ENCODE measurements at places on chromosomes 6 and 20.
A peak's percentile ranks its signal among the peaks of the same experiment; 100 is the strongest.

- DNase-seq, result peak; percentile 59
Observed at GRCh38 chr20:62922451-62922921, 3.8 kb downstream of the DIDO1 start.

DNA sequence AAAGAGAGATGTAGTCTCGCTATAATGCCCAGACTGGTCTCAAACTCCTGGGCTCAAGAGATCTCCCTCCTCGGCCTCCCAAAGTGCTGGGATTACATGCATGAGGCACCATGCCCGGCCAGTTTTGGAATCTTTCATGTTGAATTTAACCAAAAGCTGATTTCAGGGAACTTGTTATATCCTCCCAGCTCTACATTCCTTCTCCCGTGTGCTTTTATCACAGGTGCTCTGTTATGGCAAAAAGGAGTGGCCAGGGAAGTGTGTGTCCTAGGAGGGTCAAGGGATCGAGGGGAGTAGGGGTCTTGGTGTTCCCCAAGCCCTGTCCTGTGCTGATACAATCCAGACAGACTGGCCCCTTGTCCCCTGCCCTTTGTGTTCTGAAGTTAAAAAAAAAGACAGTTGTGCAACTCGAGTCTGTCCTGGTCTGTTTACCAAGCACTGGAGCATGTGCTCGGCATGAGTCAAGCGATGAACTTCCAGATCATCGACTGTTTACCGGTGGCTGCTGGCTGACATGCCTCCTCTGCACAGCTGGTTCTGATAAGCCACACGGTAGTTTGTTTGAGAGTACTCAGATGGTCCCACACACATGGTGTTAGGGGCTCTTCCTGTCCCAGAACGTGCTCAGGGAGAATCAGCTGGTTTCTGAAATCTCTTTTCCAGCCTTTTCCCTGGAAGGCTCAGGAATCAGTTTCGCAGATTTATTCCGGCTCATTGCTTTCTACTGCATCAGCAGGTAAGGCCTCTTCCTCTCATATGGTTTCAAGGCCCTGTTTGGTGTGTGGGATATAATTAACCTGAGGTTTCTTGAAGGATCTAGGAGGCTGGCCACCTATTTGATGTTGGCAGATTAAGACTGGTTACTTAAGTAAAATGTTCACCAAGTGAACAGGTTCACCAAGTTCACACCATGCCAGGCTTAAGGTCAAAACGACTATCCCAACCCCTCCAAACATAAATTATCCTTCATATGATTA, 52.6 kb upstream of the NAA20 start:
- DNase-seq, result no peak

- DNase-seq, result no peak
Observed at GRCh38 chr20:1537731-1538058, 19.8 kb downstream of the SIRPD start.

GRCh38 chr20:6714279-6714711, 53.2 kb upstream of the BMP2 start:
- DNase-seq, result no peak

DNA sequence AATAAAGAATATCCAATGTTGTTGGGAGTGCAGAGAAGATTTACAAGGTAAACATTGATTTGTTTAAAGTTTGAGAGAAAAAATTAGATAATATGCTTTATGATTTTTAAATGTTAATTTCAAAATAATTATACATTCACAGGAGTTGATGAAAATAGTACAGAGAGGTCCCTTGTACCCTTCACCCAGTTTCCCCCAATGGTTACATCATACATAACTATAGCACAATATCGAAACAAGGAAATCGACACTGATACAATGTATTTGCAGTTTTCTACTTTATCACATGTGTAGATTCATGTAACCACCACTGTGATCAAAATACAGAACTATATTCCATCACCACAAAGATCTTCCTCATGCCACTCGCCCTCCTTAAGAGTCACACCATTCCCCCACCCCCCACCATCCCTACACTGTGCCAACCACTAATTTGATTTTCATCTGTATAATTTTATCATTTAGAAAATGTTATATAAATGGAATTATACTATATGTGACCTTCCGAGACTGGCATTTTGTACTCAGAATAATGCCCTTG, 11.7 kb upstream of the HLA-DRA start:
- DNase-seq, result no peak

- DNase-seq, result no peak
Observed at GRCh38 chr6:15132854-15133670, 112.8 kb upstream of the JARID2 start.

- DNase-seq, result no peak
Observed at GRCh38 chr6:33576668-33577067, 3.4 kb downstream of the BAK1 start.

DNA sequence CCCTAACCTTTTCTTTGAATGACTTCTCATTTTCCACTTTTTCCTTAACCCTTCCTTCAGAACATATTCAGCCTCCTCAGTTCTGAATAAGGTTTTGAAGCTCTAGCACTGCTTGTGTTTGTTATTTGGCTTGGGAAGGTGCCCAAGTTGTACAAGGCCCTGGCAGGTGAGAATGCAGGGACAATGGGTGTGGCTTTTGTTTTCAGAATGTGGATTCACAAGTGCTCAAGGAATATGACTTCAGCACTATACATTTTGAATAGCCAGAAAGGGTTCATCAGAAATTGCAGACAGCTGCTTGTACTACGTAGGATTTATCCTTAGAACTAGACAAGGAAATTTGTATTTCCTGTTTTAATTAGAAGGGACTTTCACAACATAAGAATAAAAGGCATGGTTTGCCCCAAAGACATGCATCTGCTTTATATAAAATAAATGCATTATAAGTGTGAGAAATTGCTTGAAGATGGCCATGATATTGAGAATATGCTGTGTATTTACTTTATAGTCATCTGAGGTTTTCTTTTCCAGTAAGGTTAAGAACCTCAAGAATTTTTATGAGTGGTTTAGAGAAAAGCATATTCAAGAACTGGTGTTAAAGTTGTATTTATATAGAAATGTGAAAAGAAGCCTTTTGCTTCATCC, 29.3 kb upstream of the PRDM1 start:
- DNase-seq, result no peak

DNA sequence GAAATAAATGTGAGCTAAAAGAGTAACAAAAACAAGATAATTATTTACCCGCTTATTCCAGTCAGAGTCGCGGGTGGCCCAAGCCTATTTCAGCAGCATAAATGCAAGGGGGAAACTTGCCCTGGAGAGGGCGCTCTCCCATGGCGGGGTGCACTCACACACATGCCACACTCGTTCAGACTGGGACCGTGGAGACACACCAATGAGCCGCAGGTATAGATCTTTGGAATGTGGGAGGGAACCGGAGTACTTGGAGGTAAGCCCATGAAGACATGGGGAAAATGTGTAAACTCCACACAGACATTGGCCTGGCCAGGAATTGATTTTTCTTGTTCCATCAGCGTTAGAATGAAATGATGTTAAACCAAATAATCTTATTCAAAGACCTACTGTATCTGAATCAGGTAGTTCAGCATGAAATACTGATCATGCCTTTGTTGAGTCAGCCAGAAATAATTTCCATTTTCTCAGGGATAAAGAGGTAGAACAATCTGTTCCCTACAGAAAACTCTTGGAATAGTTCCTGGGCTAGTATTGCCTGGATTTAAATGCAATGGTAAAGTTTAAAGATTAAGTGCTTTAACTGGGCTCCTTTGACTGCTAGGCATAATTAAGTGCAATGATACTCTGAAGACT, 191.5 kb downstream of the MCHR2 start:
- no peak for DNase-seq

DNA sequence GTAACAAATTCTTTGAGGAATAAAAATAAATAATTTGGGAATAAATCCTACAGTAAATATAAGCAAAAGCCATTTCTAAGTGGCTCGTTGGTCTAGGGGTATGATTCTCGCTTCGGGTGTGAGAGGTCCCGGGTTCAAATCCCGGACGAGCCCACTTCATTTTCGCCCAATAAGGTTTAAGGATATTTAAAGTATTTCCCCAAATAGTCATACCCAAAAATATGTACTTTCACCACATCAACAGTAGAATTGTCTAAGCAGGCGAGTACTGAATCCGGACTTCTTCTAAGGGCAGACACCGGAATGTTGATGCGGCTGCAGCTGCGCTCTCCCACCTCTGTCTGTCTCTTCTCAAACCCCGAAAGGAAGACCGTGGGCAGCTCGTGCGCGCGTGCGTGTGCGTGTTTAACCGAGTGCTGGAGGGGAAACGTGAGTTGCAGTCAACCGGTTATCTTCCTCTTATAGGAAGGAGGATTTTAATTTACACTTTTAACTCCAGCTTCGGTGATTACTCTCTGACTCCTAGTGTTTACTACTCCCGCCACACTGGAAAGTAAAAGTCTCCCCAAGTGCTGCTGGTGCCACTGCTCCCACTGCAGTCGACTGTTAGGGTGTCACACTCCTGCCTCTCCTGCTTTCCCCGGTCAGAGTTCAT, 155.7 kb upstream of the PRSS16 start:
- no peak for DNase-seq

GRCh38 chr6:37011656-37012378, 6.4 kb downstream of the FGD2 start:
- DNase-seq, result no peak

DNA sequence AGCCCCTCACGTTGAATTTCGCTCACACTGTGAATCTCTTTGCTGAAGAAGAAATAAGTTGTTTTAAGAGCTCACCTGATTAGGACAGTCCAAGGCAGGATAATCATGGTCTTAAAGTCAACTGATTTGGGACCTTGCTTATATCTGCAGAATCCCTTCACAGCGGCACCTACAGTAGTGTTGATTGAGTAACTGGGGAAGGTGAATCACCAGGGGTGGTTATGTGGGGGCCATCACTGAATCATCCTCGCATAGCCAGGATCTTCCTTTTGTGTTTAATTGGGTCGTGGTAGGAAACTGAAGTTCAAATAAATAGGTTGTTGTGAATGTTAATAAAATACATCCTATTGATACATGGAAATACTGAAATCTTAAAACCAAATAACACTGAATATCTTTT, 20.2 kb upstream of the MICA start:
- no peak for DNase-seq

GRCh38 chr6:128118401-128118800, 217.5 kb upstream of the THEMIS start:
- no peak for DNase-seq

DNA sequence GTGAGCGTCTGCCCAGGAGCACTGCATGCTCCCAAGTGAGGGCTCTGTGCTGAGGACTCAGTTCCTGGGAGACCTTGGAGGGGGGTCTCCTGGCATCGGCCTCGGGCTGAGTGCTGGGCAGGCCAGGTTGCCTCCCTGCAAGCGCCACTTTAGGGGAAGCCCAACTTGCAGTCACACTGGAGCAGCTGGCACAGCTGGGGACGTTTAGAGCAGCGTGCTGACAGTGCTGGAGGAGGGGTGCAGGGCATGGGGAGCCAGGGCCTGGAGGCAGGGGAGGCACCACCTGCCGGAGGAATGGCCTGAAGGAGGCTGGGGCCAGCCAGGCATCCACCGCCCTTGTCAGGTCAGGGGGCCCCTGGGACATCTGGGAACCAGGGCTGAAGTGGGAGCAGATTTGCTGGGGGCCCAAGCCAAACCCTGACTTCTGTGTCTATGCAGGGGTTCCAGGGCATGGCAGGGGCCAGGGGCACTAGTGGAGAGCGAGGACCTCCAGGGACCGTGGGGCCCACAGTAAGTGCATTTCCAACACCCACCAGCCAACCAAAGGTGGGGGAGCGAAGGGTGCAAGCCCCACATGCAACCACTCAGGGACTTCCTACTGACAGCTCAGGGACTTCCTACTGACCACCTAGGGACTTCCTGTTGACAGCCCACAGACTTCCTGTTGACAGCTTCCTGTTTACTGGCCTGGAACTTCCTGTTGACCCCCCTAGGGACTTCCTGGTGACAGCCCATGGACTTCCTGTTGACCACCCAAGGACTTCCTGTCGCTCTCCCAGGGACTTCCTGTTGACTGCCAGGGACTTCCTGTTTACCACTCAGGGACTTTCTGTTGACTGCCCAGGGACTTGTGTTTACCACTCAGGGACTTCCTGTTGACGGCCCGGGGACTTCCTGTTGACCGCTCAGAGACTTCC, 33.6 kb downstream of the COL20A1 start:
- DNase-seq, result no peak

- DNase-seq, result no peak
Observed at GRCh38 chr20:50450493-50450826, 59.7 kb upstream of the PTPN1 start.

DNA sequence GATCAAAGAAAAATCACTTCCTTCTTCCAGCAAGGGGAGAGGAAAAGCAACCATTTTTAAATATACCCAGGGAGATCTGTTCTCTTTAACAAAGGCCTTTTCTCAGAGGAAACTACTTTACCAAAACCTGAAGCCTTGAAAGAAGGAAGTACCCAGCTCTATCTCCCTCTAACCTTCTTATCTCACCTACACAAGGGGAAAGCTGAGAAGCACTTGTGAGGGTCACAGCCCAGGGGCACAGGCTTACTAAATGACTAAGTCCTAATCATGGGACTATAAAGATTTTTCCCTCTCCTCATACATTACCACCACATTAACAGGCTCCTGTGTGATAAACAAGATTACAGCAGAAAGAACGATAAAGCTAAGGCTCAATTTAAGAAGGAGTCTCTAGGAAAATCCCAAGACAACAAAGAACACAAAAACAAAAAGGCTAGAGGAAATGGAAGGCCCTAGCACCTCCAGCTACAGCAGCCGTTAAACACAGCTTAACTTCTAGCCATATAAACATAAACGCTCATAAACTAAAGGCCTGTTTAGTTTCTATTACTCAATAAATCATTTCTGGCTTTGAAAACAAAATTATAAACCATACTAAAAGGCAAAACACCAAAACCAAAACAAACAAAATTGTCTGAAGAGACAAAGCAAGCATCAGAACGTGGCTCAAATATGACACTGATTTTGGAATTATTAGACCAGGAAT, 284.9 kb upstream of the ECI2 start:
- DNase-seq, result no peak

DNA sequence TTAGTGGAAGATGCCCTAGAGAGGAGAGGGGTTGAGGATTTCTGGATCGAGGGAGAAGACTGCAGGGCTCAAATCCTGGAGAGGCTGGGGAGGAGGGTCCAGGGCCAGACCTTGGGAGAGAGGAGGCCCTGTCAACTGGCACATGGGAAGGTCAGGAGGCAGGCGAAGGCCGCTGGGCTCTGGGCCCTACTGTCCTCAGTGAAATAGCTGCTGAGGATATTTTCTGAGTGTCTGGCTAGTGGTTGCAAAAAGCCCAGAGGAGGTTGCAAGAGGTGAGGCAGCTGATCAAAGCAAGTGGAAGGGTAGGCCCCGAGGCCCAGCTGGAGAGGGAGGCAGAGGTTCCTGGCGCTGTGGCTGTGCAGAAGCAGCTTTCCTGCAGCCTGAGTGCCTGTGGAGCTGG, 103.4 kb upstream of the MLN start:
- DNase-seq, result no peak

- DNase-seq, result no peak
Observed at GRCh38 chr20:4122926-4123325, 107.6 kb upstream of the RNF24 start.

Measured in T-helper 22 cell (primary cell).